ENCODE measurements at places on chromosomes 11 and 22. TPM values are rescaled to one million over a fixed set of nuclear protein-coding genes. Genes with fewer than 3 reads are reported as not detected.

DNA sequence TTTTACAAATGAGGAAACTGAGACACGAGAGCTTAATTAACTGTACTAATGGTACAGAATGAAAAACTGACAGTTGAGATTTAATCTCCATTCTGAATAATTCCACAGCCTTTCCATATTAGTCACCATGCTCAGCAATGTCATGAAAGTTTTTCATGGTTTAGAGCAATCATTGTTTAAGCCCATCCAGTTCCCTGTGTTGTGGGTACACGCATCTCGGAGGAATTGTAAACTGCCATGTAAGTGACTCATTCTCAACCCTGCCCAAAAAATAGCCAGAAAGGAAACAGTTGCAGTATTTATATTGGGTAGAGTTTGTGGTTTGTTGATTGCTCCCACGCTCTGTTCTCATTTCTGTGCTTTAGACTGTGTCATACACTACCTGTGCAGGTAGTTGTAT, 1790.8 kb downstream of the LRRC4C start:
- peak; percentile 91 for DNase-seq

- peak; percentile 73 for DNase-seq
These were observed 68.2 kb downstream of the EMSY start for GRCh38 chr11:76512851-76513653.

GRCh38 chr11:18611196-18611595, 11.6 kb downstream of the MISFA start:
- no peak for DNase-seq

DNA sequence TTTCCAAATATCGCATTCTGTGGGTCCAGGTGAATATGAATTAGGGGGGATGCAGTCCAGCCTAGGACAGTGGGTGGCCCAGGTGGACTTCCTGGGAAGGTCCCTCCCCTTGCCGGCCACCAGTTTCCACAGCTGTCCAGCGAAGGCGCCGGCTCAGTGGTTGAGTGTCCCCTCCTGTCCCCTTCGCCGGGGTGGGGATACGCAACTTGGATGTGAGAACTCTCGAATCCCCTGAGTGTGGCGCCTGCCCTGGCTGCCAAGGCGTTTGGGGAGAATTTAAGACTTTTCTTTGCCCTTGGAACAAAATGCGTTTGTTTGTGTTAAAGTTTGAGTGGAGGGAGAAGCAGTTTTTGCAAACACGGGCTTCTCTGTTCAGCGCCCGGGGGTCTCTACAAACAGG, 123.7 kb downstream of the KCNQ1OT1 start:
- DNase-seq, result no peak

DNA sequence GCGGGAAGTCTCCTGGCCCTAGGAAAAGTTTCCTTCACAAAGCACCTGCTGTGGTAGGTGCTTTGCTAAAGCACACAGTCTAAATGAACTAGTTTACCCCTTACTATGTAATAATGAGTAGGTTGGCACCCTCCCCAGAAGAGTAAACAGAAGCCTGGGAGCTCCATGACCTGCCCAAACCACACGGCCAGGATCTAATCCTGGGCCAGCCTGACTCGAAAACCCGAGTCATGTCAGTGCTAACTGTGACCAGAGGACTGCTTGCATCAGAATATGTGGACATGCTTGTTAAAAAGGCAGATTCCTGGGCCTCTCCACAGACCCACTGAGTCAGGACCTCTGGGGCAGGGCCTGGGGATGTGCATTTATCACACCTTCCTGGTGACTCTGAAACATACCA, 67.7 kb downstream of the PANX1 start:
- DNase-seq, result peak; percentile 27

- no peak for DNase-seq
These were observed 27.1 kb downstream of the C11orf96 start for GRCh38 chr11:43969543-43969942.

VSIG2 gene
- 0.06 TPM for polyA plus RNA-seq

GRCh38 chr11:44556735-44557409, 8.6 kb upstream of the CD82 start:
- peak; percentile 69 for DNase-seq
